Stimulated activated CD8-positive, alpha-beta memory T cell treated with anti-CD3 and anti-CD28 coated beads, Interleukin-7, amount 100 ng/mL, for 4 hours (primary cell): ENCODE measurements at places on chromosomes 4 and X.

- no peak for DNase-seq
These were observed 9.6 kb downstream of the BMP3 start for GRCh38 chr4:81040012-81040659.

DNA sequence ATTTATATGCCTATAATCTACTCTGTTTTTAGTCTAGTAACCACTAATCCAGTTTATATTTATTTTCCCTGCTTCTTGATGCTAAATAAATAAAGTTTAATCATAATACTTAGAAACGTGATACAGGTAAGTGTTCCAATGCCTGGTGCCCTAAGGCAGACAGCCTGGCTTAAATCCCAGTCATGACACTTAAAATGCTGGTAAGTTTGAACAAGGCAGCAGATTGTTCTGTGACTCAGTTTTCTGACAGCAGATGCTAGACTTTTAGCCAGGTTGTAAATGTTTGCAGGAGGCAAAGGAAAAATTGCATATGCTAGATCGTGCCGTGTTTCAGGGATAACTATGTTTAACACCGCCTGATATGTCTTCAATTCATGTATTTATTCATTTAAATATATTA lies 2661.6 kb downstream of the PCDH7 start:
- DNase-seq = no peak

GRCh38 chrX:81414630-81415029 lies 212.7 kb downstream of the SH3BGRL start:
- no peak for DNase-seq

GRCh38 chr4:107734120-107734519 lies 14.1 kb upstream of the PAPSS1 start:
- DNase-seq = no peak

GRCh38 chrX:850471-850916 lies 219.9 kb downstream of the SHOX start:
- no peak for DNase-seq

GRCh38 chr4:135277068-135277979 lies 1075.7 kb upstream of the PABPC4L start:
- DNase-seq = no peak

DNA sequence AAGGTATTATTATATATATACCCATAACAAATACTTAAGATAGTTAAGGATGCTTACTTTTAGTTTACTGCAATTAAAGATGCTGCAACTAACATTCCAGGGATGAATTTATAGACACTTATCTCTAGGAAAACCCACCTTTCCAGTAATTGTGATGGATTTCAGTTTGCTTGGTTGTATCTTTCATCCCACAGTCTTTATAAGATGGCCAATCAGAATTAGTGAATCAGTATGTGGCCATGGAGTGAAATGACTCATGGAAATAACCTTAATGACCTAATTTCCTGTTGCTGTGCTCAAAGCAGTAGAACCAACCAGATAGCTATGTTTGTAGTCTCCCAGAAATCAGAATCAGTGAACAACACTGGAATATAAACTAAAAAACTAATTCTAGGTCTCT lies 26.4 kb downstream of the MOSPD2 start:
- no peak for DNase-seq

DNA sequence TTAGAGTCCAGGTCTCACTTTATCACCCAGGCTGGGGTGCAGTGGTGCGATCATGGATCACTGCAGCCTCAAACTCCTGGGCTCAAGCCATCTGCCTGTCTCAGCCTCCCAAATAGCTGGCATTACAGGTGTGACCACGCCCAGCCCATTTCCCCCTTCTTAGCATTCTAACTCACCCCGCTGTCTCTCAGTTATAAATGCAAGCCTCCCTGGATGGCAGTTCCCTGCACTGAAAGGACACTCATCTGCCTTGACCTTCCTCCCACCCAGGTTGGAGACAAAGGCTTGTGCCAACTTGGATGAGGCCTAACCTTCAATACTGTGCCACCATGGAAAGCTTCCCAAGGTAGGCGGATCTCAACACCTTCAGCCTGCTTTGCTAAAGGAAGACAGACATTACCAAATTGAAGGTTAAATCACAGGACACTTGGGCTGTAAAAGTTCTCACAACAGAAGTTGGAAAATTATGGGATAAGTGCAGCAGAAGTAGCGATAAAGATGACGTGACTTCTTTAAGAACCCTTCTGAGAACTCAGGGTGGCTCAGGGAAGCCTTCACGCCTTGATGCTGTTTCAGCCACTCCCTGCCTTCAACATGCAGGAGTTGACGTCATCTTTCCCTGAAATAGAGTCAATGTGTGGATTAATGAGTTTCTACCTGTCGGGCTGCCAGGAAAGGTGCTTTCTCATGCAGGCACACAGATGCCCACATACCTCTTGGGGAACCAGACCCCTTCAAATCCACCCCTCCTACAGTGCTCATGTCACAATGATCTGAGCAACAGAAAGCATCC lies 10.6 kb upstream of the GPM6B start:
- no peak for DNase-seq

GRCh38 chr4:111849746-111850284 lies 295.4 kb upstream of the FAM241A start:
- no peak for DNase-seq

DNA sequence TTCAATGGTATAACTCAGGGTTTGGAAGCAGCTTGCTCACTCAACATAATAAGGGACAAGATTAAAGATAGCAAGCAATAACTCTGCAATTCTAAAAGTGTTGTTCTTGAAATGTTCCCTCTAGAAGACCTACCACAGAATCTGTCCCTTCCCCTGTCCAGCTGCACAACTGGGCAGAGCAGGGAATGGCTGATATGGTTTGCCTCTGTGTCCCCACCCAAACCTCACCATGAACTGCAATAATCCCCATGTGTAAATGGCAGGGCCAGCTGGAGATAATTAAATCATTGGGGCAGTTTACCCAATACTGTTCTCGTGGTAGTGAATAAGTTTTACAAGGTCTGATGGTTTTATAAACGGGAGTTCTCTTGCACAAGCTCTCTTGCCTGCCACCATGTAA lies 19.1 kb downstream of the PRDM5 start:
- no peak for DNase-seq

GRCh38 chr4:91936311-91936710 lies 367.5 kb upstream of the GRID2 start:
- no peak for DNase-seq
